ENCODE measurements at places on chromosomes 3 and 15.

GRCh38 chr3:174533286-174533685 lies 325.8 kb upstream of the NAALADL2 start:
- no peak for DNase-seq

- DNase-seq, result no peak
Measured at GRCh38 chr3:152235709-152236298, 32.9 kb upstream of the MBNL1 start.

- no peak for DNase-seq
Measured at GRCh38 chr3:4359805-4360502, 56.8 kb downstream of the SETMAR start.

DNA sequence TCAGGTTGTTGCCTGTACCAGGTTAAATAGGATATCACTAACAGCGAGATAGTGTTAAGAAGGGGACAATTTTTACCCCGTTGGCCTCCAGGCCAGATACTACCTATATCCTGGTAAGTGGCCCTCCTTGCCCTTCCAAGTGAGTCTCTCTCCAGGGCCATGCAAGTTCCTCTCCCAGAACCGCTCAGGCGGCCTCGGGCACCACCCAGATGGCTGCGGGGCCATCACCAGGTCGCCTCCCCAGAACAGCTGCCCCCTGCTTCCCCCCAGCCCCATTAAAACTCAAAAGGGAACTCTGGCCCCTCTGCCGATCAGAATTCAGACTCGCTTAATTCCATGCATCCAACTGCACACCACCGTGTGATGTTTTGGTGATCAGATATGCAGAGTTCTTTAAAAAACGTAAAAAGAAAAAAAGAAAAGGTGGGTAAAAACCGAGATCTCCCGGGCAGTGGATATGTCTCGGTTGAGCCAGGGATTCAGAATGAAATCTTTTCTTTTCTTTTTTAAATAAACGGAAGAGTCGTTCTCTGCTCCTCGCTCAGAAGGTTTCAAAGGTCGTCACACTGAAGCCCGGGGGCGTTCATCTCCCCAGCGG lies 1.9 kb upstream of the TRIM71 start:
- no peak for DNase-seq

- no peak for DNase-seq
Measured at GRCh38 chr3:13865581-13865980, 14.3 kb downstream of the WNT7A start.

DNA sequence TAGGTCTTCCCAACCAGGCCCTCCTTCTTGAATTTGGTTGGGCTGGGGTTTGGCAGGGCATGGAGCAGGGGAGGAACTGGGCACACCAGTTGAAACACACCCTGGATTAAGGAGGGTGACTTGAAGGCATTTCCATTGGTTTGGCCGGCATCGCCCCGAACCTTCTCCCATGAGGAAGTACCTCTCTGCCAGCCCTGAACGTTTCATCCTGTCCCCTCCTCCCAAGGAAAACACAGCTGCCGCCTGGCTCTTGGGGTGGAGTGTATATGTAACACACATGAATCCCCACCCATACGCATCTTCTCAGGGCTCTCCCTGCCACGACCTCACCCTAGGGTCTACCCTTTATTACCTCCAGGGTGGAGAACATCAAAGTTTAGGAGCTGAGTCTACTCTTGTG lies 14.6 kb downstream of the UBAP1L start:
- DNase-seq, result no peak

- no peak for DNase-seq
Measured at GRCh38 chr15:76245072-76245610, 66.1 kb downstream of the ETFA start.

DNA sequence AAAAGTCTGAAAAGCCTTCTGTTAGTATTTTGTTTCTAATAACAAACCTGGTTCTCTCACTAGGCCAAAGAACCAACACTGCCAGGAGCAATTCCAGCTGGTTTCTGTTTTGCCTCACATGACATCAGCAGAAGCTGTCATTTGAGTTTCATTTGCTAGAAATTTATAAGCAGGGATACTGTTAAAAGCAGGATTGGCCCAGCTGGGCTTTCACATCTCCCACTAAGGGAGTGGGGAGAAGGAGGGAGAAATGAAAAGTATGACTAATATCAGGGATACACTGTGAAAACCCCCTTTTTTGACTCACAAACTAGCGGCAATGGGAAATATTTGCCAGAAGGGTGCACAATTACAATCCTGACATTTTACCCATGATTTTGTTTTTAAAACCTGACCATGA lies 5.3 kb downstream of the CCDC80 start:
- no peak for DNase-seq

DNA sequence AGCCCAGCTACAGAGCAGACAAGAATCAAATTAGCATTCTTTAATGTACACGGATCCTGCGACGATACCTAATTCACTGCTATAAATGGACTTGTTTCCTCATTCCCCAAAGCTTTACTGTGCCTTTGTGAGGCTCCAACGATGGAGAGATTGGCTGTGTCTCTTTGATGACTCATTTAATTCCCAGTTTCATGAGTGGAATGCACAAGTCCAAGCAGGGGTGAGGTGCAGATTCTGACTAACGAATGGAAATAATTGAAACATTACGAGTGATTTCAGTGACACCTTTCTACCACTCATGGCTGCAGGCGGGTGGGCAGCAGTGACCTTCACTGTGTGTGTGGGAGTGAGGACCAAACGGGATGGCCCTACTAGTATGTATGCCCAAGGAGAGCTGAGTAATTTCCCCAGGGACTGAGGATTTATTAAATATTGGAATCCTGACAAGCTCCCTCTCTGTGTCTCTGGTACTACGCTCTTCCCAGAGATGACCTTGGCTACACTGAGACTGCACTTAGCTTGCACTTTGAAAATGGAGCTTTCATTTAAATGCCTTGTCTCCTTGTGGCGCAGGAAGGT lies 156.7 kb downstream of the CACNA2D3 start:
- DNase-seq, result no peak

DNA sequence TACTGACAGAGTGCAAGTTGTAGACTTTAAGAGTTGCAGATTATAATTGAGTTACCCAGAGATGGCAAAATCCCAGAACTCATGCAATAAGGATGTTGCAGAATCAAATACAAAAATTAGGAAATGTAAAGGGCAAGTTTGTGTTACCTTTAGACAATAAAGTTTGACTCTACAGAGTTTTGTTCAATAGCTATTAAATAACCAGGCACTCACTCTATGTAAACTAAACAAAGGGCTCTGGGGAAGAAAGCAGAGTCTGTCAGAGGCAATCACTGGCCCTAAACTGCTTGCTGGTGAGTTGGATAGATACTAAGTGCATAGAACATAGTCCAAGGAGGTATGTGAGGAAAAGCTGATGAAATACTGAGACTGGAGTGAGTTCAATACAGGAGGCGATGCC lies 40.0 kb upstream of the PLCL2 start:
- DNase-seq, result no peak

- DNase-seq, result no peak
Measured at GRCh38 chr15:45588219-45588875, 1.2 kb downstream of the BLOC1S6 start.

DNA sequence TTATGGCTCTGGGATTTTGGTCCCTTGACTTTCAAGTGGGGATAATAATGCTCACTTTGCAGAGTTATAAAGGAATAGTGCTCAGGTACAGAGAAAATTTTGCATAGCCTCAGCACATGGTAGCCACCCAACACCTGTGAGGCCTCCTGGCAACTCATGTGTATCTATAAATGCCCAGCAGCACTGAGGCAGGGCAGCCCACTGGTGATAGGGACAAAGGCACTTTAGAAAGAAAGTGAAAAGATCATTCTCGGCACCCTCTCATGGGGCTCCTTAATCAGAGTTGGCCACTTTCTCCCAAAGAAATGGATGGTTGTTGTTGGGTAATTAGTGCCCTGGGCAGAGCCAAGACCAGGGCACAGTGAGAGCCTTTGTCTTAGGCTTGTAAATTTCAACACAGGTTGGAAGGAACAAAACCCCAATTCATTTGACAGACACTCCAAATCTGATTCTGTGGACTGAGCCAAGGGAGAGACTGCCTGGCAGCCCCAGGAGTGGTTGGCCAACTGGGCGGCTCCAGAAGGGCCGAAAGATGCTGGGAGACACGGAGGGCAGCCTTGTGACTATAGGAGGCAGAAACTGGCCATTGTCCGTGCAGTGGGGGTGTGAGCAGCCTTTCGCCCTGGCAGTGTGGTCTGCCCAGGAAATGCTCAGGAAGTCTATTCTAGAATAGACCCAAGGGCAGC lies 213.2 kb upstream of the RGMA start:
- DNase-seq, result no peak

DNA sequence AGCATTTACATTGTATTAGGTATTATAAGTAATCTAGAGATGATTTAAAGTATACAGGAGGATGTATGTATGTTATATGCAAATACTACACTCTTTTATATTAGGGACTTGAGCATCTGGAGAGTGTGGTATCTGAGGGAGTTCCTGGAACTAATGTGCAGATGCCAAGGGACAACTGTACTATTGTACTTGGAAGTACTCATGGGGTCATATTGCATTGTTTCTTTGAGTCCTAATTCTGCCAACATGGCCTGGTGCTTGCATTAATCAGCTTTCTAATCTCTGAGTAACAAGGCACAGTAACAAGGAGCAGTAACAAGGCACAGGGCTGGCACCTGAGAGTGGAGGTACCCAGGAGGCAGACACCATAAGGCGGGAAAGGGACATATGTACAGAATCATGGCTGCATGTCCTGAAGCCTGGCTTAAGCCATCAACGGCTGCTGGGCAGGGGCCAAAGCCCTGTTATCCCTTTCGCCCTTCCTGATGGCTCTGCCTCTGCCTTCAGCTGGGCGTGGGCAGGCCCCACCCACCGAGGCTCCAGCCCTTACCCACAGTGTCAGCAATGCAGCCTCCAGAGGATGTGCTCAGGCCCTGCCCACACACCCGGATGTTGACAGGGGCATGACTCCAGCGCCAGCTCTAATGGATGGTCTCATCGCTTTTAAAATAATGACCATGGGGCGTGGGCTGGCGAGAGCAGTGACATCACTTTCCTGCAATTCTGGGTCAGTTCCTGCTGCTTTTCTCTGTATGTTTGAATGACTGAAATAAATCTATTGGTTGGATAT lies 22.9 kb downstream of the CEMIP start:
- no peak for DNase-seq

- DNase-seq, result no peak
Measured at GRCh38 chr15:25673972-25674371, 189.2 kb downstream of the ATP10A start.

- DNase-seq, result no peak
Measured at GRCh38 chr15:20353966-20354883, 187.4 kb downstream of the GOLGA6L6 start.

- no peak for DNase-seq
Measured at GRCh38 chr3:114033721-114034120, 22.6 kb downstream of the CCDC191 start.

DNA sequence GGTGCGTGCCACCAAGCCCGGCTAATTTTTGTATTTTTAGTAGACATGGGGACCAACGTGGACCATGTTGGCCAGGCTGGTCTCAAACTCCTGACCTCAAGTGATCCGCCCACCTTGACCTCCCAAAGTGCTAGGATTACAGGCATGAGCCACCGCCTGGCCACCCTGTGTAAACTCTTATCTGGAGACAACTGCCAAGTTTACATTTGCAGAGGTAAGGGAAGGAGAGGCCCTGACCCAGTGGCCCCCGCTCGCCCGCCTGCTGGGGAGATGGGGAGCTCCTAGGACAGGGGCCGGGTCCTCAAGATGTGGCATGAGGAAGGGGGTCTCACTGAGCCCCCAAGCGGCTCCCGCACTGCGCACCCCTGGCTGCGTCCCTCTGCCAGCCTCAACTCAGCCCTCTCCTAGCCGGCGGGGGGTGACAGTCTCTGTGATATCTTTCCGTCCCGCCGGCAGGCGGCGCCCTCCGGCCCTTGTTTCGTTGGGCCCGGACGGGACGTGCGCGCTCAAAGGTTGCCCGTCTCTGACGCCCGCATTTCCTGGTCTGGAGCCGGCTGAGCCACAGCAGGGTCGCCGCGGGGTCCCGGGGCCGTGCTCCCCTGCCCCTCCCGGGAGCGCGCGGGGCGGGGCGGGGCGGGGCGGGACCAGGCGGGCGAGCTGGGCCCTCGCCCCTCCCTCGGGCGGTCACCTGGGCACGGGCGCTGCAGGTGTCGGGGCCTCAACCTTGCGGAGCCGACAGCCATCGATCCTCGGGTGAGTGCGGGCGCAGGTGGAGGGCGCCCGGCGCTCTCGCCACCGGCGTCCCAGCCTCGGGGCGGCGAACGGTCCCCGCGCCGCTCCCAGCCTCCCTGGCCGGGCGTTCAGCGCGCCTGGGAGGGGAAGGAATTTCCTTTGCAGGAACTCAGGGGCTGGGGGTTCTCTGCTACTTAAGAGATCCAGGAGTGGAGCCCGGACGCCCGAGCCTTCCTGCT lies at the start of gene GPR160:
Gene GPR160, plus strand, starts transcription at position 533 of the 971 bp plus-strand sequence. CDS start 45,978 bp downstream, outside the sequence.
- DNase-seq, result peak; percentile 72

- no peak for DNase-seq
Measured at GRCh38 chr3:187783098-187783497, 37.8 kb upstream of the BCL6 start.

GRCh38 chr3:174220775-174221554 lies 638.2 kb upstream of the NAALADL2 start:
- DNase-seq, result no peak

DNA sequence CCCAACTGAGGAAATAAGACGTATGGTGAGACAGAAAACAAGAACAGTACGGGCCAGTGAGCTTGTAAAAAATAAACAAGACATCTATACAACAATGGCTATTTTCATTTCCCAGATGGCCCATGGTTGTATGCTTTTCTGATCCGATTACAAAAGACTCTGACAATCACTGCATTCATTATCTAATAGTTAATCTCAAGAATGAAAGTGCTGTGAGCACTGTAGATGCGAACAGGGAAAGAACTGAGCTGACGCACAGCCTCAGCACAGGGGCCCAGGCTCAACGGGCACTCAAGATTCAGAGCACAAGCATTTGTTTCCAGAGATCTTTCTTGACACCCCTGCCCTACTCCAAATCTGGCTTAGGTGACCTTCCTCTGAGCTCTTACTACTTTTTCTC lies 6.9 kb downstream of the MTMR10 start:
- DNase-seq, result no peak

- DNase-seq, result no peak
Measured at GRCh38 chr3:30666572-30667279, 60.3 kb downstream of the TGFBR2 start.

DNA sequence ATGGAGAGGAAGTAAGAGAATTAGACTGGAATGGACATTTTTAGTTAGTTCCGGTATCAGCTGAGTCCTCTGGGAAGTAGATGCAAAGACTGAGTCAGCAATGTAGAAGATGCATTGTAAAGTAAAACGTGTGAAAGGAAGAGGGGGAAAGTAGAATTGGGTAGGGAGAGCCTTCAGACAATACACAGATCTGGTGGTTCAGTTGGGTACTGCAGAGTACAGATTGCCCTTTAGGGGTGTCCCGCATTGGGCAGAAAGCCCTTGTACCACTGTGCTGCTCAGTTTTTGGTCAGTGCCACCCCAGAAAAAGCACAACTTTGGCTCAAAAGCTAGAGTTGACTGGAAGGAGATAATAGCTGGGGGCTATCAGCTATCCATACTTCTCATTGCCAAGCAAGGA lies 247.4 kb downstream of the KBTBD8 start:
- no peak for DNase-seq

DNA sequence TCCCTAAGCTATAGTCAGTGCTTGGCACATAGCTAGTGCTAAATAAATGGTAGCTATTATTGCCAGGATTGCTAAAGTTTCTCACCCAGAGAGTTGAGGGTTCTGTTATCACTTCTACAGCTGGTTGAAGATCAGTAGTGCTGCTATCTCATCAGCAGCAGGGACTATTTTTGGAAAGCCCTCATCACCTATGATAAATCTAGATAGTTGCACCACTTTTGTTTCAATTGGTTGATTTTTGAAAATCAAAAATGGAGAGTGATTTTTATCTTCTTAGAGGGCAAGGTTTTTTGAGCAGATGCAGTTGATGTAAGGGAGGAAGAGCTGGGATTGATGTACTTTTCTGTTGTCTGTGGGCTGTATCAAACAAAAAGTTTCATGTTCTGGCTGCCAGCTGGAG lies 101.6 kb downstream of the ST6GAL1 start:
- DNase-seq, result no peak

Measured in activated T-cell treated with anti-CD3 and anti-CD28 coated beads for 24 hours (primary cell).